ENCODE measurements at places on chromosomes 3 and 15.
A peak's percentile ranks its signal among the peaks of the same experiment; 100 is the strongest.

- DNase-seq: peak; percentile 70
These were observed 5.5 kb upstream of the GP5 start for GRCh38 chr3:194404365-194405140.

DNA sequence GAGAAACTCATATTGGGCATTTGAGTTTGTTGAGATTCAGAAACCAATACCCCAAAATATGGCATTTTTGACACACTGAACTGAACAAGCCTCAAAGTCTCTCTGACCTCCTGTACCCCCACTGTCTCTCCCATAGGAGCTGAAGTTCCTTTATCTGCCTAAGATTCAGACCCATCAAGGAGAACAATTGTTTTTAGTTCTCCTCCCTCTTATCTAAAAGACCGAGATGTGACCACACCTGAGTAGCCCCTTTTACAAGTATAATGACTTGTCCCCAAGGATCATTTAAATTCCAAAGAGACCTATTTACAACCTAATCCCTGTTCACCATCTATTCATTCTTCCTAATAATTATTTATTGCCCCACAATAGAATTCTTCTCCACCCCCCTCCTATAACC lies 122.1 kb upstream of the PLAAT1 start:
- DNase-seq: no peak

DNA sequence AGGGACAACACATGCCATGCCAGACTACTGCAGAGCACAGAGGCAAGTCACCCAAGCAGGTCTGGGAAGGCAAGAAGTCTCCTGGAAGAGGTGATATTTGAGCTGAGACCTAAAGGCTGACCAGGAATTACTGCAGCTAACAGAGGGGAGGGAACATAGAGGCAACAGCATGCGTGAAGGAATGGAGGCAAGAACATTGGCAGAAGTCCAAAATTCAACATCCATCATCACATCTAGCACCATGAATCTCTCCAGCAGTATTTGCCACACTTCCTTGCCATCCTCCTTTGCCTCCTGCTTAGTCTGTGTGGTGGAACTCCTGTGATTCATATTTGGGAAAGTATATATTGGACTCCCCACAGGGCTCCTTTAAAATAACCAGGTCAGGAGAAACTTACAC lies 870 bp upstream of the TSEN2 start:
- no peak for DNase-seq

DNA sequence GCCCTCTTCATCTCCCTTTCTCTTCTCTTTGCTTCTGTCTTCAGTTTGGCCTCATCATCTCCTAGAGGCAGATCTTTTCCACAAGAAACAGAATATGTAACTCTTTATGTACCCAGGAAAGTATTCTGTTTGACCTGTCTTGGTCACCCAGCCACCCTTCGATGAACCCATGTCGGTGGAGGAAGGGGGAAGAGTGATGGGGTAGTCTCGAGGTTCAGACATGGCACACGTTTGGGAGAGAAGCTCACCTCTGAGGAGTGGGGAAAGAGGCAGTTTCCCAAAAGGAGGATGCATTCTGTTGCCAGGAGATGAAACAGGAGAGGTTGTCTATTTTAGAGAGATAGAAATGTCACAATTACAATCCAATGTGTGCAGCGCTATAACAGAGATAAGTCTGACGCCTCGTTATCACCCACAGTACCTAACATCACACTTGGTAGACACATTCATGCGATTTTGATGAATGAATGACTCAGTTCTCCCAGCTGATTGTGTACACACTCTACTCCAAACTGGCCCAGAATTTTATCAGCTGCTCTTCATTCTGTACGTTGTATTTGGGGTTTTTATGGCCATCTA lies 722 bp upstream of the CCDC50 start:
- DNase-seq: no peak

- no peak for DNase-seq
These were observed 122.3 kb downstream of the ALDH1A2 start for GRCh38 chr15:57943171-57943570.

DNA sequence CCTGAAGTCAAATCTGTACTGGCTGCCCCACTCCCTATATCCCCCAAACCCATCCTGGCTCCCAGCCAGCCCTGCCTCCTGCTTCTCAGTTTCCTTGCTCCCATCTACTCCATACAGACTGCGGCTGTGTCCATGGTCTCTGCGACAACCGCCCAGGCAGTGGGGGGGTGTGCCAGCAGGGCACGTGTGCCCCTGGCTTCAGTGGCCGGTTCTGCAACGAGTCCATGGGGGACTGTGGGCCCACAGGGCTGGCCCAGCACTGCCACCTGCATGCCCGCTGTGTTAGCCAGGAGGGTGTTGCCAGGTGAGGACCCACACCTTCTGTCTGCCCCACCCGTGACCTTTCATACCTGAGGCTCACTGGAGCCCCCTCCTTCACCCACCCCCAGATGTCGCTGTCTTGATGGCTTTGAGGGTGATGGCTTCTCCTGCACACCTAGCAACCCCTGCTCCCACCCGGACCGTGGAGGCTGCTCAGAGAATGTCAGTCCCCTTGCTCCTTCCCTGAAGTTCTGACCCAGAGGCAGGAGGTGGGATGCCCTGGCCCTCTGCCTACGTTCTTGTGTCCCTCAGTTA lies 14.7 kb downstream of the STAB1 start:
- no peak for DNase-seq

DNA sequence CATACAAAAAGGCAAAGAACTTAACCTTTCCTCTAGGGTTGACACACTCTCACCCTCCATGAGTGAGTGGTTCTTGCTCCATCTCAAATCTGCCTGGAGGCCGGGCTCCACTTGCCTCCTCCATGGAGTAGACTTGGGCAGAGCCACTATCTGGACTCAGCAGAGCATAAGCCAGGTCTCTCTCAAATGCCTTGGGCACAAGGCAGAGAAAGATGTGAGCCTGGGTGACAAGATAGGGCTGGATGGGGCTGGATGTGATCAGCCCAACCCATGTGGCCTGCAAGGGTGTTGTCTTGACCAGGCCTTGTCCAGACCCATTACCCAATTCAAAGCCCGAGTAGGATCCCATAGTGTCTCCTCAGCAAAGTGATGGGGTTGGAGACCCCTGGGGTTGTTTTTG lies 4.2 kb upstream of the RPL29 start:
- no peak for DNase-seq

DNA sequence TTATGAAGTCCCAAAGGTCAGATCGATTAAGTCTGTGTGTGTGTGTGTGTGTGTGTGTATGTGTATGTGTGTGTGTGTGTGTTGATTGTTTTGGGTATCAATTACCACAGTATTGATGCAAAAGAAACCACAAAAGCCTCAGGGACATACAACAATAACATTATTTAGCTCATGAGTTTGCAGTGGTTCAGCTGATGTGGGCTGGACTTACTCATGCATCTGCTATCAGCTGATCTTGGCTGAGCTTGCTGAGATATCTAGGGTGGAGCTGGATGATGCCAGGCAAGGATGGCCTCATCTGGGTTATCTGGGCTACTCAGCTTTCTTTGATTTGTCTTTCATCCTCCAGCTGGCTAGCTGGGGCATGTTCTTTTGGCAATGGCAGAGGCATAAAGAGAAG lies 82.4 kb upstream of the PRR23C start:
- DNase-seq: no peak

DNA sequence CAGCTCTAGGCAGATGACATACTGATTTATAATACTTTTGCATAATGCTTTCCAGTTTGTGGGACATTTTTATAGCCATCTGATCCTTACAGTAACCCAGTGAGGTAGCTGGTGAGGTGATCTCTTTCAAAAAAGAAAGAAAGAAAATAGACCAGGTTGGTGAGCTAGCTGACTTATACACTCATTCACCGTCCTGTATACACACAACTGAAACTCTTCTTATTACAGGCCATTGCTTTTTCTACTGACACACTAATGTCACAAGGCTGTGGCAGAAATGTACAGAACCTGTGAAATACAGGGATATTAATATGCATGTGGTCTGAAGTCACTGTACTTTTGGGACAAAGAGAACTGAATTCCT lies 150.2 kb upstream of the BHLHE40 start:
- no peak for DNase-seq

Data from COR-L47 (cell line).